Stimulated activated CD8-positive, alpha-beta memory T cell treated with anti-CD3 and anti-CD28 coated beads, Interleukin-12 subunit alpha, Interleukin-12 subunit beta, amount 100 ng/mL, for 1 hour (primary cell): ENCODE measurements at places on chromosomes 6 and 20.

DNA sequence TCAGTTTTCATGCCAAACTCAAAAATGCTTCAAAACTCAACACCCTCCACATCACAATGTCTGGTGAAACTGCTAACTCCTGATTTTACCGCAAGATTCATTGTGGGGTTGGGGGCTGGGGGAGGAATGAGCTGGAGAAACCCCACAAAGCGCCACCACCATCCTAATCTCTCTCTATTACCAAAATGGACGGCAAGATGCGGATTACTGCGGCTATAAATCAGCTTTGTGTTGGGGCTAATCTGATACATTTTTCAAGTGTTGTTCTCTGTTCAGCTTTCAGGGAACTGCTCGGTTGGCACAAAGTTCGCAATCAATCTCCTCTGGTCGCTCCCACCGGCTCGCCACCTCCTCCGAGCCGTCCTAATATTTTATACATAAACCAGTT is 83.7 kb downstream of the TMEM242 start:
- no peak for DNase-seq

- DNase-seq: no peak
Observed at GRCh38 chr20:5146871-5147592, 20.2 kb downstream of the CDS2 start.

DNA sequence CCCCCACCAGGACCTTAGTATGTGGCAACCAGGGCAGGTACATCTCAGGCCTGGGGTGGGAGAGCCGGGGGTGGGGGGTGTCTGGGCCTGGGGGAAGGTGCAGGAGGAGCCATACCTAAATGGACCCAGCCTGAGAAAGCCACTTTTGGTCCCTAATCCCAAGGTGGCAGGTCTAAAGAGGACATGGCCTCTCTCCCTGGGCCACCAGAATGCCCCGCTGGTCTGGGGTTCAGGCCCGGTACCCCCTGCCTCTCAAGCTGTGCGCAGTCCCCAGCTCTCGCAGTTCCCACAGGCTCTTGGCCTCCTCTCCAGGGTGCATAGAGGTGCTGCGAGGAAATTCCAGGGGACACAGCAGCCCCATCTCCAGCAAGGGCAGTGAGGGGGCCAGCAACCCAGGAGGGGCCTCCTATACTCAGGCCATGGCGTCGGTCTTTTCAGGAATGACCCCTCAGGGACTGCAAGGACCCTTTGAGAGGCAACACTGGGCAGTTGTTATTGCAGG is 1.1 kb upstream of the AVP start:
- DNase-seq: no peak

GRCh38 chr6:131250122-131250521 is 114.9 kb downstream of the AKAP7 start:
- no peak for DNase-seq

DNA sequence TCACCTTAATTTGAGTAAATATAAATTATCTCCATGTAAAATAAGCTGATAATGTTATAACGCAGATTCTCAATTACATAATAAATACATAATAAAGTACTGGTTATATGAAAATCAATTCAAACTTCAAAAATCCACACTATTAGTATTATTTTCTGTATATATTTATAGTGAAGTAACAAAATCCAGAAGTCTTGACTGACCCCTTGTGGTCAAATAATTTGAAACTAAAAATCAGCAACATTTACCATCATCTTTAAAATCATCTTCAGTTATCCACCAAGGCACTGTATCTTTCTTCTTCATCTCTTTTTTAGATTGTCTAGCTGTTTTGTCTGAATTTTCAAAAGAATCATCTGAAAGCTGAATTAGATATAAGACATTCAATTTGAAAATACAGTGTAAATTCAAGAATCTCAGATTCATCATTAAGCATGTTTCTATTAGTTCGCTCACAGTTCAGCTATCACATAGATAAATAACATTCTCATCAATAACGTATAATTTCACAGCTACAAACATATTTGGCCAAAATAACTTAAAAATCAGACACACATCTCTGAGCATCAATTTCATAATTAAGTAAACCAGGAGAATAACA is 6.5 kb downstream of the CEP162 start:
- no peak for DNase-seq

GRCh38 chr6:43229803-43230620 is 731 bp upstream of the DNPH1 start:
- no peak for DNase-seq

GRCh38 chr20:12764053-12764452 is 244.7 kb upstream of the SPTLC3 start:
- no peak for DNase-seq

- no peak for DNase-seq
Observed at GRCh38 chr6:75386050-75386770, 101.6 kb upstream of the TMEM30A start.

GRCh38 chr6:129263176-129263575 is 380.2 kb downstream of the LAMA2 start:
- DNase-seq: no peak

GRCh38 chr6:116447052-116447451 is 14.1 kb upstream of the CALHM6 start:
- DNase-seq: no peak

- DNase-seq: no peak
Observed at GRCh38 chr20:7850775-7851490, 89.3 kb downstream of the HAO1 start.

DNA sequence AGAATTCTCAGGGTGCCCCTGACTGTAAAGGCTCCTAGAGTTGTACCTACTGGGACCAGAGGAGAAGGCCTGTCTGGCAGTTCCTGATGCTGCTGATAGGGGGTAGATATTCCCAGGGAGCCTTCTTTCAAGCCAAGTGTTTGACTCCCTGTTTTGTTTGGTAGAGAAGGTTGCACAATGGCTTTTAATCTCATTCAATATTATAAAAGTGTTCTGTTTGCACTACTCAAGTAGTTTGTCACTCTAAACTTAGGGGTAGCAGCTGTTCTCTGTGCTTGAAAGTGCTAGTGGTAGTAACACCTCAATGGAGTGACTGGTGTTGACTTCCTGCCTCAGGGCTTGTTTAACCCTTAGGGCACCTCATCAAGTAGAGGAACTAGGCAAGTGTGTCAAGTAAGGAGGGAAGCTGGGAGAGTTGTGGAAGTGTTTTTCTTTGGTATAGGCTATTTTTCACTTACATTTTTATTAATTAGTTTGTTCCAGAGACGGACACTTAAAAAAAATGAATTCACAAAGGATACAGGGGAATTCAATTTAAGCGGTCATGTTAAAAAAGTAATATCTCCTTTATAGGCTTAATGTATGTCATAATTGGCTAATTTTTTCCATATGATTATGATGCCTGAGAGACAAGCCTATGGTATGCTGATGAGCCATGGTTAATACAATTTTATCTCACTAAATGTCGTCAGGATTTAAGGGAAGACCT is 38.1 kb downstream of the BICRAL start:
- DNase-seq: peak; percentile 3

DNA sequence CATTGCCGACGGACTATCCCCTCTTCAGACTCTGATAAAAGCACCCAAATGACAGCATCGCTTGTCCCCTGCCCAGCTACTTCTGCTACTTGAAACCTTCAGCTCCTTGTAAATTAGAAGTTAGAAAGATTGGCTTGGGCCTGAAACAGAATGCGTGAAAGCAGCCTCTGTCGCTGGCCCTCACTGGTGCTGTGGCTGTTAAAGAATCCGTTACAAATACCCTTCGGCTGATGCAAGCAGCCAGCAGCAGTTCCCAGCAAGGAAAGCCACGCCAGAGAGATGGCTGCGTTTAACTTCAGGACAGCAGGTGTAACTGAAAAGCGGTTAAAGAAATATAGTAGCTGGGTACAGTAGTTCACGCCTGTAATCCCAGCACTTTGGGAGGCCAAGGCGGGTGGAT is 2.4 kb upstream of the PRR18 start:
- DNase-seq: no peak

- no peak for DNase-seq
Observed at GRCh38 chr20:9626357-9626756, 112.0 kb downstream of the LAMP5 start.

GRCh38 chr6:88662163-88662580 is 301.2 kb downstream of the RNGTT start:
- no peak for DNase-seq

GRCh38 chr6:81088145-81088544 is 664.3 kb downstream of the TENT5A start:
- no peak for DNase-seq
